Fibroblast of upper back skin (primary cell): ENCODE measurements at places on chromosomes 6 and 20.

DNA sequence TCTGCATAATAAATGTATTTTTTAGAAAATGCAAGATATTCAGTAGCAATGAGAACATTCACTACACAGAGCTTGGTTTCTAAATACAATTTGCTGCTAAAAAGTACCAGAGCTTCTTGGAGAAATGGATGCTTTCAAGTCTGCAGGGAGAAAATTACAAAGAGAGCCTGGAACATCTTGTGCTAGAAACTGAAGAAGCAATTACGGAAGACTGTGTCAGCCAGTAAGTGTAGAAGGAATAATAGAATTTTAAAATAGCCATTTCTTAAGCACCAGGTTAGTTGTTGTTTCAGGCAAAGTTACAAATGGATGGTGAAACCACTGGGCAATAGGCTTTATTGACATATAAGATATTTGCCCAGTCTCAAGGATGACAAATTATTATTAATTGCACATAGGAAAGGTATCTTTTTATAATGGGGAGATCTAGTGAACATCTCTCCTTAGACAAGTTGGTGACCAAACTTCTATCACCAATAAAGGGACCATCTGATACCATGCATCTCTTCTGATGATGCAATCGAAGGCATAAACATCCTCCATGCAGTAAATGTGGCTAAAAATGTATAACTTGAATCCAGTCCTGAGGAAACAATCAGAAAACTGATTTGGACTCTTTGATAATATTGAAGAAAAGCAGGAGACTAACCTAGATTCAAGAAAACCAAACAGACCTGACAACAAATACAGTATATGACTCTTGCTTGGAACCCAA lies 81.7 kb downstream of the ARHGAP18 start:
- no peak for DNase-seq

GRCh38 chr6:106728296-106728870 lies 99.0 kb downstream of the QRSL1 start:
- no peak for DNase-seq

DNA sequence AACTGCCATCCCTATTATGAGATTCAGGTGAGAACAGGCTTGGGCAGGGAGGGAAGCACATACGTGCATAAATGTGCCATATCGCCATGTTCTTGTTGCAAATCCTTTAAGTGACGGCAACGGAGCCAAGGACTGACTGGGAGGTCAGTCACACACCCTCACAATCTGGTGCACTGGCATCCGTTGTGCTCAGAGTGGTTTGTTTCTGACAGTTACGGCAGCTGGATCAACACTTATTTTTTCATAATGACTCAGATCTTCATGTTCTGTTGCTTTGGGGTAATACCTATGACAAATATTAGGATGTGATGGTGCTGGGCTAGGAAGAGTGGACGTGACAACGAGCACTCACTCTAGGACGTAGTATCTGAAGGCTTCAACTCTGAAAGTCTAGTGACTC lies 56.2 kb upstream of the PREP start:
- no peak for DNase-seq

- no peak for DNase-seq
Measured at GRCh38 chr6:73823832-73824231, 127.8 kb downstream of the CD109 start.

GRCh38 chr20:3646651-3647050 lies 16.5 kb downstream of the GFRA4 start:
- DNase-seq = no peak

- peak; percentile 60 for DNase-seq
Measured at GRCh38 chr6:138410972-138411880, 7.2 kb downstream of the HEBP2 start.

DNA sequence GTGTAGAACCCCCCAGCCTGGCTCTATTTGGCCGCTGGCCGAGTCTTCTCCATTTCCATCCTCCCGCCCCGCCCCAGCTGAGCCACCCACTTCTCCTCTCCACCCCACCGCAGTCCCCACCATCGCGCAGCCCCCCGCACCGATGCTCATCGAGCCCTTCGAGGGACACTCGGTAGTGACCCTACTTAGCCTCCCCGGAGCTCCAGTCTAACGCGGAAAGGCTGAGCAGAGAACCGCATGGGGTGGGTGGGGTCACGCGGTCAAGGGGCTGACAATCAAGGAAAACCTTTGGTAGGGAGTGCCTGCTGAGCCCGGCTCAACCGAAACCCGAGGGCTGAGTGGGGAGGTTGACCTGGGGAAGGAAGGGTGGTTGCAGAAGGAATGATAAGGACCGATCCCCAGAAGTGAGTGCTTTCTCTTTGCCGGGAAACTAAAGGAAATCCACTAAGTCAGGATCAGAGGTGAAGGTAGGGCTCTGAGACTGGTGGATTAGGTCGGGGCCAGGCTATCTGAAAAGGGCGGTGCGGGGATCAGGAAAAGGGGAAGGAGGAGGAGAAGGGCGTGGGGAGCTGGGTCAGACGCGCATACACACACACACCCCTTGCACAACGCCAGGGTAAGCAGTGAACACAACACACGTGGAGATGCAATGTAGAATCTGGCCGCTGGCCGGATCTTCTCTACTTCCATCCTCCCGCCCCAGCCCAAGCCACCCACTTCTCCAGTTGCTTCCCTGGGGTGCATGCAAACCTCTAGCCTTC lies 49.8 kb downstream of the CPXM1 start:
- DNase-seq = peak; percentile 25

DNA sequence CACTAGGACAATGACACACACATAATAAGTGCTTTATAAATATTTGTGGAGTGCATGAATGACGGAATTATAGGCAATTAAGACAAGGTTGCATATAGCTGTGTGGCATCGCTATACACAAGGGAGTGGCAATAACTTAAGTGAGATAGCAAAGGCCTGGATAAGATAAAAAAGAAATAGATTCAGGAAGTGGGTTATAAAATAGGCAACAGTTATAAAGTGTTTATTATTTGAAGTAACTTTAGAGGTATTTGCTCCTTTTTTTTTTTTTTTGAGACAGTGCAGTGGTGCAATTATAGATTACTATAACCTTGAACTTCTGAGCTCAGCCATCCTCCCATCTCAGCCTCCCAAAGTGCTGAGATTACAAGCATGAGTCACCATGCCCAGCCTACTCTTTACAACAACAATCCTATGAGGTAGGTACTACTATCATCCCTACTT lies 75.9 kb upstream of the LOC128125822 start:
- DNase-seq = no peak
